ENCODE measurements at places on chromosomes 3 and 15. TPM values are rescaled to one million over a fixed set of nuclear protein-coding genes. Genes with fewer than 3 reads are reported as not detected.

The C15orf62 gene
- total RNA-seq = 3.5 TPM

- DNase-seq = no peak
- no peak overlapping the region for H3K4me3 ChIP-seq
- H3K36me3 ChIP-seq = no peaks in the 10 kb centered on the region
- no peak overlapping the region for H3K27ac ChIP-seq
- H3K27me3 ChIP-seq = no peaks in the 10 kb centered on the region
Measured at GRCh38 chr3:15502616-15503015, 18.9 kb downstream of the COLQ start.

- H3K36me3 ChIP-seq = no peaks in the 10 kb centered on the region
- no peak overlapping the region for H3K27ac ChIP-seq
- no peaks in the 10 kb centered on the region for H3K4me1 ChIP-seq
- H3K27me3 ChIP-seq = no peaks in the 10 kb centered on the region
- no peak for DNase-seq
- no peak overlapping the region for H3K4me3 ChIP-seq
Measured at GRCh38 chr15:37891766-37892368, 42.6 kb upstream of the TMCO5A start.

- H3K36me3 ChIP-seq = no peaks in the 10 kb centered on the region
- no peak for DNase-seq
- no peaks in the 10 kb centered on the region for H3K4me1 ChIP-seq
Measured at GRCh38 chr3:105649480-105649879, 219.3 kb downstream of the CBLB start.

GRCh38 chr3:16534640-16535262, 21.3 kb upstream of the RFTN1 start:
- no peak for DNase-seq
- H3K4me1 ChIP-seq = no peaks in the 10 kb centered on the region
- no peaks in the 10 kb centered on the region for H3K36me3 ChIP-seq

DNA sequence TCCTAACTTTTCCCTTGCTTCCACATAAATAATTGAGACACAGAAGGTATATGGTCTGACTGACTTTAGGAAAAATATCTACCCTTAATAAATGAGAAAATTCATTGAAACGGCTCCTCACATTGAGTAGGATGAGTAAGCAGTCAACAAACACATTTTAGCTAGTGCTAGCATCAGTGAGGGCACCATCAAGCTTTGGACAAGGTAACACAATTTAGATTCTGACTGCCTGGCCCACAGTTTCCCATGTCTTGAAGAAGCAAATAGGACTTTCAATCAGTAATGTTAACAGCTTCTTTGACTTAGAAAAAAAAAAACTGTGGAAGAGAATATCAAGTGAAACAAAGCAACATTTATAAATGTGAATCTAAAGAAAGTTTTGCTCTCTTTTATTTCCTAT, 70.1 kb upstream of the MBNL1 start:
- no peak for DNase-seq
- H3K4me1 ChIP-seq = peaks cover 86% of the 10 kb centered on the region
- H3K36me3 ChIP-seq = no peaks in the 10 kb centered on the region

- H3K27ac ChIP-seq = no peak overlapping the region
- DNase-seq = no peak
Measured at GRCh38 chr15:98909968-98910885, 97.4 kb downstream of the PGPEP1L start.

- no peaks in the 10 kb centered on the region for H3K36me3 ChIP-seq
- DNase-seq = no peak
- no peak overlapping the region for H3K4me3 ChIP-seq
- no peaks in the 10 kb centered on the region for H3K4me1 ChIP-seq
- H3K27me3 ChIP-seq = no peaks in the 10 kb centered on the region
Measured at GRCh38 chr3:42123012-42123581, 31.9 kb downstream of the TRAK1 start.

The DPPA2 gene
- total RNA-seq = not detected

DNA sequence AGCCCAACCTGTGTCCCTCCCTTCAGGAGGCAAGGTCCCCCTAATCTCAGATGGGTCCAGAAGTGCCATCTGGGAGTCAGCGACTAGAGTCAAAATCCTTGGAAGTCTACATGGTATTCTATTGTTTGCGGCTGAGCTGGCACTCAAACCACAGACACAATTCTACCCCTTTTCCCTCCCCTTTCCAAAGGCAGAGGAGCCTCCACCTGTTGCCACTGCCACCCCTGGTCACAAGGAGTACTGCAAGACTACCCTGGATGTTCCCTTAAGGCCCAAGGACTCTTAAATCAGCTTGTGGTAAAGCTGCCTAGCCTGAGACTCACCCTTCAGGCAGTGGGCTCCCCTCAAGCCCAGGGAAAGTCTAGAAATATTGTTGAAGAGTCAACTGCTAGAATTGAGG, 4.3 kb upstream of the OR5H6 start:
- H3K4me1 ChIP-seq = no peaks in the 10 kb centered on the region
- no peaks in the 10 kb centered on the region for H3K36me3 ChIP-seq
- H3K27me3 ChIP-seq = no peaks in the 10 kb centered on the region
- H3K27ac ChIP-seq = no peak overlapping the region
- DNase-seq = no peak
- H3K4me3 ChIP-seq = no peak overlapping the region

The IL12A gene
- total RNA-seq = 0.44 TPM

- H3K4me3 ChIP-seq = no peak overlapping the region
- H3K36me3 ChIP-seq = no peaks in the 10 kb centered on the region
- H3K4me1 ChIP-seq = no peaks in the 10 kb centered on the region
- no peak overlapping the region for H3K27ac ChIP-seq
- H3K27me3 ChIP-seq = no peaks in the 10 kb centered on the region
Measured at GRCh38 chr3:99647081-99647480, 8.7 kb downstream of the COL8A1 start.

The UBL7 gene
- total RNA-seq = 42.4 TPM

DNA sequence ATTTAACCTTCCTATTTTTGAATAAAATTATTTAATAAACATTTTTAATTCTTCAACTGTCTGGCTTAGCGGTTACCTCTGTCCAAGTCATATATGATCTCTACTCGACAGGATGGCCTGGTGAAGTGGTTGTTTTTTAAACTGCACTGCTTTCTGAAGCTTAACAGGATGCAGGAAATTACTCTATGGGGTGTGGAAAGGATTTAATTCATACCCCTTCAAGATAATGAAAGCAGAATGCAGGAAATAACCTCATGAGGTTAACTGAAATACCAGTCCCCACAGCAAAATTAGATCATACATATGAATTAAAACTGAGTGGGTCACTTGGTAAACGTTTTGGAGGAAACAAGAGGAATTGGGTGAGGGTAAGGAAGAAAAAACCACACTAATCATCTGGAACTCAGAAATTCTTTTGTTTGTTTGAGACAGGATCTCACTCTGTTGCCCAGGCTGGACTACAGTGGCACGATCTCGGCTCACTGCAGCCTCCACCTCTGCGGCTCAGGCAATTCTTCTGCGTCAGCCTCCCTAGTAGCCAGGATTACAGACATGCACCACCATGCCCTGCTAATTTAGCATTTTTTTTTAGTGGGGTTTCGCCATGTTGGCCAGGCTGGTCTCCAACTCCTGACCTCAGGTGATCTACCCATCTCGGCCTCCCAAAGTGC, 50.1 kb downstream of the LYSMD4 start:
- no peaks in the 10 kb centered on the region for H3K27me3 ChIP-seq
- no peak overlapping the region for H3K27ac ChIP-seq
- H3K36me3 ChIP-seq = no peaks in the 10 kb centered on the region
- no peak for DNase-seq

The SLC6A20 gene
- not detected for total RNA-seq

DNA sequence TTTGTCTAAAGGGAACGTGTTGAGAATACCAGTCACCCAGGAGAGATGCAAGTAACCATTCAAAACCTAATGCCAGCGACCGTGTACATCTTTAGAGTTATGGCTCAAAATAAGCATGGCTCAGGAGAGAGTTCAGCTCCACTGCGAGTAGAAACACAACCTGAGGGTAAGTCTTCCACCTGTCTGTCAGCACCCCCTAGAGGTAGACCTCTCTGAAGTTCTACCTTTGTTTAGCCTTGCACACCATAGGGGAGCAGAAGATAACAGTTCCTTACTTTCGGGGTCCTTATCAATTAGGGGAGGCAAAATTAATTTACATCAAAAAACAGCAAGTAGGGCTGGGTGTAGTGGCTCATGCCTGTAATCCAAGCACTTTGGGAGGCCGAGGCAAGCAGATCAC, 124.4 kb downstream of the HCN4 start:
- no peak overlapping the region for H3K4me3 ChIP-seq
- no peaks in the 10 kb centered on the region for H3K4me1 ChIP-seq
- DNase-seq = no peak

The PRR20G gene
- not detected for total RNA-seq

The MESP1 gene
- total RNA-seq = 0.53 TPM

DNA sequence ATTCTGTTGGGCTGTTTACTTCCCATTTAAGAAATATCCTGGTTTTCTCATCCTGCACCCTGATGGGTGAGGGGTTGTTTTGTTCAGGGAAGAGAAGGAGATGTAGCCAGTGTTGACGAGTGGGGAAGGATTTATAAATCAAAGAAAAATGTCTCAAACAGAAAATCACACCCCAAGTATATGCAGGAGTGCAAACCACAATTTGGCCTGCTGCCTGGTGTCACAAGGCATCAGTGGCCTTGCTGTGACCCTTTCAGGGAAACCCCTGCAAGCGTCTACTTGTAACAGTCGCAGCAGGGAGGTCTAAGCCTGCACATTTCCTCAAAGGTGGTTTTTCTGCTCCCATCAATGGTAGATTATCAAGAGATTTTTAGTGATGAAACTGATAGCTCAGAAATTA, 132.6 kb upstream of the LRRN1 start:
- no peak overlapping the region for H3K4me3 ChIP-seq
- no peak overlapping the region for H3K27ac ChIP-seq
- H3K4me1 ChIP-seq = no peaks in the 10 kb centered on the region

The TIPIN gene
- total RNA-seq = 5.9 TPM

DNA sequence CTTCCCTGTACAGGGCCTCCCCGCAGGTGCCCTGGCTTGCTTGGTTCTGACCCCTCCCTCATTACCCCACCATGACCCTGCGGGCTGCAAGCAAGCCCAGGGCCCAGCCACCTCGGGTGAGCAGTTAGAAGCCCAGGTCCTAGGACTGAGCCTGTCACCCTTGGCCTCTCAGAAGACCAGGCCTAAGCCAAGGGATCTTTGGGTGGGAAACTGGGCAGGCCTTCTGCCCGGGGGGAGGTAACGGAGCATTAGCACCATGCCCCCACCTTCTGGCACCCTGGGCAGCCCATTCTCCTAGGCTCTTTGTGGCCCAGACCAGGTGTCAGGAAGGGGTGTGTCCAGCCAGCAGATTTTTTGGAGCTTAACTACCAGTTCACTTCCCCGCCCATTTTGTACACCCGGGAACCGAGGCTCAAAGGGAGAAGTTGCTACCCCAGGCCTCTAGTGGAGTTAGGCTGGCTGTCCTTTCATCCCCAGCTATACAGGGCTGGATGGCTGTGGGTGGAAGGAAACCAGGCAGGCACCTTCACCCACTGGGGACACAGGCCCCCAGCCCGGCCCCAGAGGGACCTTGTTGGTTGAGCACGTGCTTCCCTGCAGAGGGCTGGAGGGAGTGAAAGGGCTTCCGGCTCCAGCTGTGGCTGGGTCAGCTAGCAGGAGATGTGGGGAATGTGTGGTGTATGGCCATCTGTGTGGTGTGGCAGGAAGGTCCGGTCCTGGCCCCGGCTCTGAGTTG, 1.4 kb downstream of the CSK start:
- H3K4me1 ChIP-seq = peaks cover 80% of the 10 kb centered on the region
- H3K4me3 ChIP-seq = peak overlapping the region; percentile 97
- no peaks in the 10 kb centered on the region for H3K27me3 ChIP-seq
- DNase-seq = no peak
- H3K27ac ChIP-seq = peak overlapping the region; percentile 86

DNA sequence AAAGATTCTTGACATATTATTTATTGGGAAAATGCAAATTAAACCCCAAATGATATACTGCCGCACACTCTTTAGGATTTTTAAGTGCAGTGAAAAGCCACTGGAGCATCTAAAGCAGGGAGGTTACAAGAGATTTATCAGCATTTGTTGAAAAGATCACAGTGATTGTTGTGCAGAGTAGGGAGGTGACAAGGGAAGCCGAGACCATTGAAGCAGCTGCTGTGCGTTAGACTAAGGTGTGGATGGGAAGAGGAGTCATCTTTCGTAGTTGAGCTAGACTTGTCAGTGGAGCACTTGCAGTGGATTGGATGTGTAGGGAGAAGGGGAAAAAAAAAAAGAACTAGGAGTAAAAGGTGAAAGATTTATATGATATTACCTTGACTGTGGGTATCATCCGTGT, 854.6 kb downstream of the NTRK3 start:
- H3K4me1 ChIP-seq = no peaks in the 10 kb centered on the region
- H3K36me3 ChIP-seq = no peaks in the 10 kb centered on the region
- H3K27ac ChIP-seq = no peak overlapping the region
- DNase-seq = no peak

The GOLGA8T gene
- 0.72 TPM for total RNA-seq

The ACAN gene
- total RNA-seq = not detected

DNA sequence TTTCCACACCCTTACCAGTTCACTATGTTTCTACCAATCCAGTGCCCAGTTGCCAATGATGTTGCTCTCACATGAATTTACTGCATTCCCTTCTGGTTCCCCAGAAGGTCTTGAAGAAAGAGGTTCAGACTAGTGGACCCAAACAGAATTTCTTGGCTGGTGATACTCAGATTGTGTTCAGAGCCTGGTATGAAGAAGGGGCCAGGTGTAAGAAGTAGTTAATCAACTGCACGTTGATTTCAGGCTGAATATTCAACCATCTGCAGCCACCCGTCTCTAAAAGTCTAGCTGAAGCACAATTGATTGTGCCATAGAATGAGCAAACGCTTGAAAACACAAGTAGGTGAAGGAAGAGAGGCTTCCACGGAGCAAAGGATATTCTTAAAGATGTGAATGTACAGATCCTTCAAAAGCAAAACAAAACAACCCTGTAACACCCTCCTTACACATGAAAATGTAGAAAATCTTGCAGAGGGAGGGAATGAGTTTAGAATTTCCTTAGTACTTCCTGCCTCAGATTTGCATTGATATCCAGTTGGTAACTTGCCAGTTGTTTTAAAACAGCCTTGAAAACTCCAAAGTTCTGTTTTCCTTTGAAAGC, 4.7 kb downstream of the RBMS3 start:
- H3K27me3 ChIP-seq = no peaks in the 10 kb centered on the region
- no peaks in the 10 kb centered on the region for H3K36me3 ChIP-seq
- H3K4me1 ChIP-seq = peaks cover 11% of the 10 kb centered on the region
- no peak for DNase-seq

DNA sequence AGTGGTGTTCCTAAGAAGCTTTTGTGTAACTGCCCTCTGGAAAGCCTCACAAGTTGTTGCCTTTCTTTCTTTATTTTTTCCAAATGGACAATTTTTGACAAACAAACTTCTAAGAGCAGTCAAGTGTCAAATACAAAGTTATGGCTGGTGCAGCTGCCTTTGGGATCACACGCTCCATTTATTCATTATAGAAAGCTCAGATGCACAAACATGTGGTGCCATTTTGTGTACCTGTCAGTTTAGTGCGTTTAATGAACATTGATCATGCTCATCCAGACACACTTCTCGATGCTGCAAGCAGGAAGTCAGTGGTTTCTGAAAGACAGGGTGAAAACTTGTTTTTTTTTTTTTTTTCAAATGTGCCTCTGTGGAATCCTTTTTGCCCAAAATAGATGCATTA, 324.5 kb downstream of the CNTN4 start:
- no peaks in the 10 kb centered on the region for H3K27me3 ChIP-seq
- no peaks in the 10 kb centered on the region for H3K4me1 ChIP-seq
- no peak overlapping the region for H3K27ac ChIP-seq
- H3K36me3 ChIP-seq = no peaks in the 10 kb centered on the region
